ENCODE measurements at places on chromosomes 3 and 15.

DNA sequence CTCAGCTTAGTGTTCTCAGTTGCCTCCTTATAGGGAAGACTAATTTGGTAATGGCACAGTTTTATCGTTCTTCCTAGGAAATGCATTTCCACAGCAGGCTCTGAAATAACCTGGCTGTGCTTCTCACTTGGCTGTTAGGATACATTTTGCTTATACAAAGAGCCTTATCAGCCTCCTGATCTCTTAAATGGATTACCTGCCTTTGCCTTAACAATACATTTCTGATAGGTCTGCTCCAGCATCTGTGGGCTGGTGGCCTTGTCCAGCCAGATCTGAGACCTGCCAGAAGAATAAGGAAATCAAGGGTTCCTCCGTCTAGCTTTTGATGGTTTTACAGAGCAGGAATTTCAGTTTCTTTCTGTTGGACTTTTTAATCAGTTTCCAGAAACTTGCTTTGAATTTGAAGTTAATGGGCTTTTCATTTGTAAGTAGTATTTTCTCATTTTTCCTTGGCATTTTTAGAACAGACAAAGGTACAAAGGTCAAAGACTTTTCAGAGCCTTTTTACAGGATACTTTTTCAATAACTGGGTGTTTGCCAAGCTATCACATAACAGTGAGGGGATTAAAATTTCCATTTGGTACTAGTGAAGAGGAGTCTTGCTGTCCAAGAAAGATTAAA is 116.3 kb downstream of the AKAP13 start:
- no peak for DNase-seq

DNA sequence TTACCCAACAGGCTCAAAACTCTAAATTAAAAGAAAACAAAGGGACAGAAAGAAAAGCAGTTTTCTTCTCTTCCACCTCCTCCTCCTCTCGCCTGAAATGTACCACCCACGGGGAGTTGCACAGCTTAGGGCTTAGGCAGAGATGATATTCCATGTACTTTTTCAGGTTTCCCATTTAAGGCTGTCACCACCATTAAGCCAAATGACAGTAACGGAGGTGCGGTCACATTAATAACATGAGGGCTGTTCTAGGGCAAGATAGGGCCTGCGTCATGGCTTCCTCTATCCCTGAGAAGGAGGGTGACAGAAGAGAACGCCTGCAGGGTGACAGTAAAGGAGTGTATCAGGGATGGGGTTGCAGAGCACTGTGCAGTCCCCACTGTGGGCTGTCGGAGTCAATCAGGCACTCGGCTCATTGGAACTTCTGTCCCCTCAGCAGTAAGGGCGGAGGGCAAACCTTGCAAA is 51.7 kb upstream of the TJP1 start:
- no peak for DNase-seq

GRCh38 chr15:98127586-98127985 is 167.1 kb downstream of the ARRDC4 start:
- DNase-seq: no peak

DNA sequence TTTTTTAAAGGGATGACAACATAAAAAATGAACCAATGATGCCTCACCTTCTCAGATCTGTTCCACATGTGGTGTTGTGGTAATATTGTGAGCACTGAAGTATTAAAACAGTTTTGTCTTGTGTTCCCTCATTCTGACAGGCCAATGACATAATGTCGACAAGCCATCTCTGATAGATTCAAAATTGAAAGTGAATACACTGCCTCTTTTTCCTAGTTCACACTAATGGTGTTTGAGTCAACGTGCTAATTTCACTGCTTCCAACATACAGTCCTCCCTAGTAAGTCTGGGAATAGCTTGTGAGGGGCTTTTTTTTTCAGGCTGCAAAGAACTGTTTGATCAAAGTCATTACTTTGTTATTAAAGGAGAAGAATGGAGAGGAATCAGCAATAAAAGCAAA is 82.8 kb downstream of the ROBO2 start:
- no peak for DNase-seq

GRCh38 chr3:194275291-194275690 is 75.8 kb downstream of the CPN2 start:
- DNase-seq: no peak

DNA sequence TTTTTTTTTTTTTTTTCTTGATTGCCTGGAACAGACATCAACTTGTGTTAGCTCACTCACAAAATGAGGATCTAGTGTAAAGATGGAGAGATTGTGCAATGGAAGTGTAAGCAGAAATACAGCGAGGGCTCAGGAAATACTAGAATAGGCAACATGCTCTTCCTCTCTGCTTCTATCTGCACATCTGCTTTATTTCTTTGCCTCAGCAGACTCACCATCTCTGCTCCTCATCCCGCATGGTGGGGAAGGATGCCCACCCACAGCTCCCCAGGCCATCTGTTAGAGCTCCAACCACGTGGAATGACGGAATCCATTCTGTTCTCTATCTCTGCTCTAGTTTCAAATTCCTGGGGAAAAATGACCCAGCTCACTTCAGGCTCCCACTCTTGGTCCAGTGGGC is 128.0 kb upstream of the ADAMTS9 start:
- no peak for DNase-seq

GRCh38 chr3:59572106-59572505 is 522.3 kb upstream of the CFAP20DC start:
- DNase-seq: no peak

- no peak for DNase-seq
Observed at GRCh38 chr3:49377483-49377882, 19.3 kb upstream of the GPX1 start.

GRCh38 chr3:130939753-130940152 is 45.9 kb downstream of the ATP2C1 start:
- DNase-seq: no peak

DNA sequence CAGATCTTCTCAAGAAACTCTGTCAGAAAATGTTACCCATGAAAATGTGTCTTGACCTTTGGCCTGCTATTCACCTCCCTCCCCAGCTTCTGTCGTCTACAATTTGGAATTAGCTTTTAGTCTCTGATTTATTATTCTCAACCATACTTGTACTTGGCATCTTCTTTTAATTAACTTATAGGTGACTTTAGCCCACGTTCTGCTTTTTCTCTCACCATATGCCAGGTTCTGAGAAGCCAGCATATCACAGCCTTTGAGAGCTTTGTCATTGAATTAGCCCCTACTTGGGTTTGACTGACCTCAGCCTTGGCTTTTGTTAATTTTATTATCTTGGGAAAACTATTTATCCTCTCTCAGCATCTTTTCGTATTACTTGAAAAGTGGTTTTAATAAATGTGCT is 355.9 kb downstream of the OXSM start:
- no peak for DNase-seq

GRCh38 chr3:59771768-59772181 is 722.0 kb upstream of the CFAP20DC start:
- no peak for DNase-seq

- DNase-seq: no peak
Observed at GRCh38 chr15:52963865-52964264, 173.7 kb upstream of the ONECUT1 start.

- DNase-seq: no peak
Observed at GRCh38 chr3:69271098-69271497, 114.8 kb downstream of the FRMD4B start.

DNA sequence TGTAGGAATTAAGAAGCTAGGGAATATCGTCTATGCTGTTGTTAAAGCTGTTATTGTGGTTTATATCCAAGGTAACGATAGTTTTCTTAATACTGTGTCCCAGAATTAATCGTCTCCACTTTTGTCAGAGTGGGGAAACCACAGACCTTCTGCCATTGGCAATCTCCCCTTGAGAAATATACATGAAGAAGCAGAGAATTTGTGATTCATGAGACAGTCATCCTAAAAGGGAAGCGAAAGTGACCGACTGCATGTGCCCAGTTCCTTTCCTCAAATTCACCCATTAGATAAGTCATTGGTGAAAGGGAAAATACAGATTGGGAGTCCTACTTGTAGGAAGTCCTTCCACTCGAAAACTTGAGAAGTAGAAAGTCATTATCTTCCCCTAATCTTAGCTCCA is 26.6 kb downstream of the DIPK2A start:
- no peak for DNase-seq

DNA sequence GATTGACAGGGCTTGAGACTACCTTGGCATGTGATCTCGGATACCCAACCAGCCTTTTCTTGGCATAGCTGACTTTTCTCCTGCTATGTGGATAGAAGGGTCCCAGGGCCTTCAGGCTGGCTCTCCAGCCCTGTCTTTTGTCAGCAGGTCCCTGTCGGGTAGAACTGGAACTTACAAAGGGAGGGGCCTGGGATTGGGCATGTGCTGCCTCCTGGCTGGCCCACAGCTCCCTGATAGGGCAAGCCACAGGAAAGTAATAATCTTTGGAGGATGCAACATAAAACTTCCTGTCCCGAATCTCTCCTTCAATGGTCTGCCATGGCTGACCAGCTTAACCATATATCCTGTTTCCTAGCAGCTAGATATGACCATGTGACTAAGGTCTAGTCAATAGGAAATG is 89.1 kb downstream of the ABHD5 start:
- no peak for DNase-seq

DNA sequence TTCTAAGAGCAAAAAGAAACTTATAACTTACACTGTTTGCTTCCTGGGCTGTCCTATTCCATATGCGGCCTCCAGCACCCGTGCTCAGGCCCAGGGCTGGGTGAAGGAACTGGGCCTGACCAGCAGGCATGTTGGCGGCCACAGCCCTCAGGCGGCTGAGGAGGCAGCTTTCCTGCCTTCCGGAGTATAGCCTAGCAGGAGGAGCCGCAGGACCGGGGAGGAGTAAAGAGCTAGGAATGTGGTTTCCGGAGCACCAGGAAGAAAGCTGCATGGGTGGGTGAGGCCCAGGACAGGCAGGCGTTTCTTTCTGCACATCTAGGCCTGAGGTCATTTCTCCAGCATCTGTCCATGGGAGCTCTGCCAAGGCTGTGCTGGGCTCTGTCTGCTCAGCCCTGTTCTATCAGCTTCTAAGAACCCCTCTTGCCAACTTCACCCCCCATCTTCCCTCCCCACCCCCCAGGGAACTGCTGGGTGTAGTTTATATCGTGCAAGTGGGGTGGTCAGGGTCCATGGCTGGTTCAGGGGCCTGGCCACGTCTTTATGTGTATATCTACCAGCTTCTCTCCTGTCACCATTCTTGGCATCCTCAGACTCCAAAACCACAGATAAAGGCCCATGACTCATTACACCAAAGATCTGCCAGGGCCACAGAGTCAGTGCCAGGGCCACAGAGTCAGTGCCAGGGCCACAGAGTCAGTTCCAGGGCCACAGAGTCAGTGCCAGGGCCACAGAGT is 7.8 kb upstream of the KIF7 start:
- no peak for DNase-seq

DNA sequence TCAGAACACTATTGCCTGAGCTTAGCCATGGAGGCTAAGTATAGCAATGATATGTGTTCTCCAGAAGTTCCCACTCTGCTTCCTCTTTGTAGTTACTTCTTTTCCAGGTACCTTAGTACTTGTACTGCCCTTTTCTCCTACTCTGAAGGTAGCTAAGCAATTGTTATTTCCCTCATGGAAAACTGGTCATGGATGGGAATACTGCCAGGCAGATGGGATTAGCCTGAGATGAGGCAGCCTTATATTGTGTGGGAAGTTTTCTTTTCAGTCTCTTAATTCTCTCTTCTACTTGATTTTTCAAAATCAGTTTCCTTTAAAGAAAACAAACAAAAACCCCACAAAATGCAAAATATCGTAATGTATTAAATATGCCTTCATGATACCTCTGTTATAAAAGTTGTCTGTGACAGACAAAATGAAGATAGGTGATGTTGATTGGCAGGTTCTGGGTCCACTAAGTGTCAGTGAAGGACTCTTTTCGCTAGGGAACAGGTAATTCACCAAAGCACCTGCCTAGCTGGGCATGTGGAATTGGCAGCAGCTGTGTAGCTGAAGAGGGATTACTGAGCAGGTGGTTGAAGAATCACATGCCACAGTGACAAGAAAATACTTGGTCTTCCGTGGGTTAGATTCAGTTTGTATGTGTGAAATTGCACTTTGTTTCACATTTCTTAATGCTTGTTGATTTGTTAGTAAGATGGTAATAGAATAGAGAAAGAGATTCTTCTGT is 4.1 kb downstream of the ZNF609 start:
- no peak for DNase-seq

DNA sequence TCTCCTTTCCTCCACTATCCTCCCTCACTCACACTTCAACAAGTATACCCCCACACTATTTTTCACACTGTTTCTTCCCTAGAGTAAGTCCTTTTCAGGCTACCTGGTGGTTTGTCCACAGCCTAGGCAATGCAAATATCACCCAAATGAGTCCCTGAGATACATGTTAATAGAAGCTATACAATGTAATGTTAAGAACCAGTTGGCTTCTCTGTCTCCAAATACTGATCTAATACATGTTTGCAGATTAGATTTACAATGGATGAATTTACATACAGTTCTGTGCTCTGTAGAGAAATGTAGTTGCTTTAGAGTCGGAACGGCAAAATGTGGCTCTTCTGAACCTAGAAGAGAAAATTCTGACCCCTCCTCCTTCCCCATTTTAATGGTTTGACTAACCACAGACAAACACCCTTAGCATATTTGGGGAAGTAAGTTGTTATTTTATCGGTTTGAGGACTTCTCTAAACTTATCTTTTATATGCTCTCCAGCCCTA is 63.6 kb upstream of the MBNL1 start:
- no peak for DNase-seq

GRCh38 chr3:141191097-141191749 is 40.4 kb upstream of the PXYLP1 start:
- DNase-seq: no peak

DNA sequence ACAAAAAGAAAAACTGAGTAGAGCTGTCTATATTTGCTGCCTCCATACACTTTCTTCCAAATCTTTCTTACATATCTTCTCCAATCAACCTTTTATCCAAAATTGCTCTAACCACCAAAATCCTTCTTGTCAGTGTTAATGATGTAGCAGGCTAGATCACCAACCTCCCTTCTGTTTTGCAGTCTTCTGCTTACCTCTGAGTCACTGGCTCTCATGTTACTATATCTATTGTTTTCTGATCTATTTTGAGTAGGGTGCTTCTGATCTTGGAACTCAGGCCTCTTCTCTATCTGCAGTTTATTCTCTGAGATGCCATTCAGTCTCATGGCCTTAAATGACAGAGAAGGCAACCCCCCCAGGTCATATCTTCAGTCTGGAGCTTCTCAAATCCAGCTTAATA is 26.3 kb upstream of the AADAC start:
- DNase-seq: no peak

DNA sequence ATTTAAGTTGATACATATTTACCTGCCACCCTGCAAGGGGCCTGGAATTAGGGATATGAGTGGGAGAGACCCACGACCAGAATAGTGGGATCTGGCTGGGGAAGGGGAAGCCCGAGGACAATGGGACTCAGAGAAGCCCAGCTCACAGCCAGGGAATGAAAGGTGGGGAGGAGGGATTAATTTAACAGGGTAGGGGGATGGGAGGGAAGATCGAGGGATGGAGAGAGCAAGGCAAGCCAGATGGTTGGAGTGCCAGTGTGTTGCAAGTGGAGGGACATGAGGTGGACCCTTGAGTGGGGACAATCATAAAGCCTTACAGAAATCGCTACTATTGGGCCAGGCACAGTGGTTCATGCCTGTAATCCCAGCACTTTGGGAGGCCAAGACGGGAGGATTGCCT is 4.4 kb upstream of the GNAI2 start:
- no peak for DNase-seq

Data from liver (tissue), 10 donors.